ENCODE measurements at places on chromosomes 13 and 19.
A peak's percentile ranks its signal among the peaks of the same experiment; 100 is the strongest.

DNA sequence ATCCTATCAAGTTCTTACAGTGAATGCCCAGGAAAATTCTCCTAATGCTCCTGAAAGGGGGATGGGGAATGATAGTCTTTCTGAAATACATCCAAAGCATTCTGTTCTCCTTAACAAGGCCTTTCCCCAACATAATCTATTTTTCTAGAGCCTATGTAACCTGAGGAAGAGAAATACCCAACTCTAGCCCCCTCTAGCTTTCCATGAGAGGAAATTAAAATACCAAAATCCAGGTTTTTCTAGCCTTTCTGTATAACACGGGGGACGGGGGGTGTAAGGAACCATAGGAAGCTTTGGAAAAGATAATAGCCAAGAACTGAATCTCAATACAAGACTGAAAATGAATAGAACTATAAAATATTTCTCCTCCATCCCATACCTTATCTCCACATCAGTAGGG is 815.9 kb downstream of the SLITRK6 start:
- DNase-seq, result no peak

DNA sequence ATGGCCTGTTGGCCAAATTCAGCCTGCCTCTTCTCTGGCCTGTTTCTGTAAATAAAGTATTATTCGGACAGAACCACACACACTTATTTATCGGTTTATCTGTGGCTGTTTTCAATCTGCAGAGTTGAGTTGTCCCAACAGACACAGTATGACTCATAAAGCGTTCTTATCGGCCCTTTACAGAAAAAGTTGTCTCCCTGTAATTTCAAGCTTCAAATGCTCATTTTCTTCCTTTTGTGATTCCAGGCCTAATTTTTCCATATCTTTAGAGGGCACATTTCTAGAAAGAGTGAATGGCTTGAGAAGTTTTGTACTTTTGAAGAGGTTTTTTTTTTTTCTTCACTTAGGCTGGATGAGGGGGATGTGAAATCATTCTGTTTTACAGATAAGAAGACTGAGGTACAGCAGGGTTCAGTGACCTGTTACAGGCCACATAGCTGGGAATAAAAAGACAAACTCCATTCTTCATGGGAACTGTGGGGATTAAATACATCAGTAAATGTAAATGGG is 440.9 kb downstream of the TSHZ3 start:
- no peak for DNase-seq

GRCh38 chr13:39498471-39499114 is 104.4 kb downstream of the LHFPL6 start:
- DNase-seq, result no peak

- DNase-seq, result no peak
Observed at GRCh38 chr13:102039264-102039663, 362.6 kb downstream of the FGF14 start.

- no peak for DNase-seq
Observed at GRCh38 chr19:10568062-10568825, 535 bp downstream of the CDKN2D start.

GRCh38 chr13:97261254-97262005 is 39.3 kb downstream of the MBNL2 start:
- no peak for DNase-seq

DNA sequence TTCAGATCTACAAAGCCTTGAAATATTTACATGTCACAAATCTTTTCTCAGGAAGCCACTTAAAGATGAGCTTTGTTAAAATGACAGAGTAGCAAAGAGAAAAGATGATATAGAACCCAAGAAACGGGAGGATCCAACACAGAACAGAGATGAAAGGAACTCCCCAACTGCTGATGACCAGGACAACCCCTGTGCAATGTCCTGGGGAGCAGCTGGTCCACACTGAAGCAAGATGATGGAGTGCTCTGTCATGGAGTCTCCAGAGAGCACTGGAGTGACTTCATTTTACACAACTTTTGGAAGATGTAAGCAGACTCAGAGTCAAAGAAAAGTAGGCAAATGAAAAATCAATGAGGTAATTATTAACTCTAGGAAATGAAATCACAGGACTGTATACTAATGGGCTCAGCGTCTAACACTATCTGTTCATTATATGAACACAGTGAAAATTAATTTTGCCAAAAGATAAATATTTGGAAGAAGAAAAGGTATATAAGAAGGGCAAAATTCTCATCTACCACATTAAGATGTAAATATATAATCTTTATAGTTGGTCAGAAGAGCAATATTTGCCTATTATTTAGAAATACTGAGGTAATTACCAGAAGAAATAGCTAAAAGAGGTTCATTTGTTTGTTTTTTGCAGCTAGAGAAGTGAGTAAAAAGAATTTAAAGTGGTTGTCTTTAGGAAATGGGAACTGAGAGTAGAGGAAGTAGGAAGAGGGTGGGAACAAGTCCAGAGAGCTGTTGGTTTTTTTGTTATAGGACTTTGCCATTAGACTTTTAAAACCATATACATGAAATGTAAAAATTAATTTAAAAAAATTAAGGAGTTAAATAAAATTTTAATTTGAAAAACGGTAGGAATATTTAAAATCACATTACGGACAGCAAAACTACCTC is 30.5 kb downstream of the MTRF1 start:
- DNase-seq, result no peak

DNA sequence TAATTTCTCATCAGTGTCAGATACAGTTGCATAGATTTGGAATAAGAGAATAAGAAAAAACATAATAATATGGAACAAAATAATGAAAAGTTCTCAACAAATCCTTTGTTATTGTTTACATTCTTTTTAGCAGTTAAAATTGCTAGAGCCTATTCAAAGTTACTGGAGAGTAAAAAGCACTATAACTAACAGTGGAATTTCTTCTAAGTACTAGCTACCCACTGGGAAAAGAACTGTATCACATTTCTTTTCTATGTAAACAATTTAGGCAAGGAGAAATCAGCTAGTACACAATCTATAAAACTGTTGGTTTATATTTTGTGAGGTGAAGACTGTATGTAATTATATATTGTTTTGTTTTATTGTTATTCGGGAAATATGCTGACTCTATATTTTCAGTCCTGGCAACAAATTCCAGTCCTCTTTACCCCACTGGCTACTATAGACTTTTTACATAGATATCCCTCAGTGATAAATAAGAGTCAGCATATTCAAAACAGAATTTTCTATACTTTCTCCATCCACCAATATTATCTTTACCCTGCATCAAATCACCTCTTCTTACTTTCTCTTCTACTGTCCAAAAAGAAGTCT is 222.0 kb downstream of the PCDH9 start:
- no peak for DNase-seq

DNA sequence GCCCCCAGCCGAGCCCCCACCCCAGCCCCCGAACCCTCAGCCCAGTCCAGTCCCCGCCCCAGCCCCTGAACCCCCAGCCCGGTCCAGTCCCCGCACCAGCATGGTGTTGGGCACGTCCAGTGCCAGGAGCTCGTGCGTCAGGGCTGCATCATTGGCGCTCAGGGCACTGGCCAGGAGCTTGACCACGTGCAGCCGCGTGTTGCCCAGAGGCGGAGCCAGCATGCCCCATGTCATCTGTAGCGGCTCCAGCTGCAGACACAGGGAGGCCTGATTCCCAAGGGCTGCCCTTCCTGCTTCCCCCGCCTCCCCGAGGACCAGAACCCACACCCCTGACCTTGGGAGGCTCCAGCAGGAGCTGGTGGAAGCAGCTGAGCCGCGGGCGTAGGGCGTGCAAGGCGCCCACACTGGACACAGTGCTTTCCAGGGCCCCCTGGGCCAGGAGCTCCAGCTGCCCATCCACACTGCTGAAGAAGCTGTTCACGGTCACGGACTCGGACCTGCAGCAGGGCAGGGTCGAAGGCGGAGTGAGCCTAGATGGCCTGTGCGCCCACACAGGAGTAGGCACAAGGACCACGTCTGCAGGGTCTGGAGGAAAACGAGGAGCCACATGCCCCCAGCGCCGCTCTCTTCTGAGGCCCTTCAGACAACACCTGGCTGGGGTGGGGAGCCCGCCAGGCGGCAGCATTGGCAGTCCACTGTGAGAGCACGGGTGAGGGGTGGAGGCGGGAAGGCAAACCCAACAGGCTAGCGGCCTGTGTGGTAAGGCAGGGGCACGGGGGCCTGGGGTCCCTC is 12.8 kb upstream of the TMEM86B start:
- no peak for DNase-seq

- DNase-seq, result no peak
Observed at GRCh38 chr13:21905486-21905885, 234.6 kb downstream of the FGF9 start.

DNA sequence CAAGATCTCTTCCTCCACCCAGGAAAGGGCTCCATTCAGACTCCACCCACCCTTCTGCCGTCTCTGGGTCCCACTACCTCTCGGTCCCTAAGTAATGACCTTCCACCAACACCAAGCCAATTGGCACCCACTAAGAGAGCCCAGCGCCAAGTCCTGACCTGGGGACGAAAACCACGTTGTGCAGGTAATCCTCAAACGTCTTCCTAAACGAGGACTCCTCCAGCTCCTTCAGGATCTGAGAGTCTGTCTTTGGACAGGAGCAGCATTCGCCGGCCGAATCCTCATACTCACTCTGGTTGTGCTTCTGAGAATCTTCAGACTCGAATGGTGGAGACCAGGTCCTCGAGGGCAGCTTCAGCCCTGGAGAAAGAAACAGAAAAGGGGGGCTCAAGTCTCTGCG is 83.1 kb downstream of the ZNF557 start:
- no peak for DNase-seq

- DNase-seq, result no peak
Observed at GRCh38 chr13:39596685-39597084, 6.3 kb downstream of the LHFPL6 start.

DNA sequence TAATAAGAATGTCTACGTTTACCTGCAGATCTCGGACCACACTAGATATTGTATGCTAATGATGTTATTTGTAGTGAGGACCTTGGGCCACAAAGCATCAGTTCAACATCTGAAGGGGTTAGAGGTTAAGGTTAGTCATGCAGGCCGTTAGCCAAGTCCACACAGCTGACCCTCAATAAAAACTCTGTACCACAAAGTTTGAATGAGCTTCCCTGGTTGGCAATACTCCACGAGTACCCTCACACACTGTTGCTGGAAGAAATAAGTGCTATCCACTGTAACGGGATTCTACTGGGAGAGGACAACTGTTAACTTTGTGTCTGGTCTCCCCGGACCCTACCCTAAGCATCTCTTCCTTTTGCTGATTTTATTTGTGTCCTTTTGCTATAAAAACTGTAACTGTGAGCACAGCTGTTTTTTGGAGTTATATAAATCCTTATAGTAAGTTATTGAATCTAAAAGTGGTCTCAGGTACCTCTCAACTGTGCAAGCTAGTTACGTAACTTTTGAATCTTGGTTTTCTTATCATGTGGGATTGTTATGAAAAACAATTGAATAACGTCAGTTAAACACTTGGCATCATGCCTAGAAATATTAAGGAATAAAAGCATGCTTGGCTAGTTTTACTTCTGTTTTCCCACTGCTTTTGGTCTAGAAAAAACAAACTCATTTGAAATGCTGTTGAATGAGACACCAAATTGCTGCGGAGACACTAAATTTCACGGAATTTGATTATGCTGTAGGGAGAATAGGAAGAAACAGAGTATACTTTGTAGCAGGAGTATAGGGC is 181.5 kb downstream of the DNAJC3 start:
- peak; percentile 50 for DNase-seq

DNA sequence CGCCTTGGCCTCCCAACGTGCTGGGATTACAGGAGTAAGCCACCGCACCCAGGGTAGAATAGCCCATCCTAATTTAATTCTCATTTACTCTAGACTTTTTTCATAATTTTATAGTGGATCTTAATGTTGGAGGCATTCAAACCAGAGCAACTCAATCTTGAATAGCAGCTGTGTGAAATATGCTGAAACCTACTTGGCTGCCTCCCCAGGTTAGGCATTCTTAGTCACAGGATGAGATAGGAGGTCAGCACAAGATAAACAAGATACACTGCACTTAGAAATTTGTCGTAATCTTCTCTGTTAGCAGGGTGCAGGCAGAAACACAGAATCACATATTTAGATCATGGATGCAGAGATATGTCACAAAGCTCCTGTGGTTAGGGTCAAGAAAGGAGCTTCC is 2.7 kb upstream of the ZNF43 start:
- DNase-seq, result no peak

GRCh38 chr13:108961542-108962125 is 332.2 kb downstream of the MYO16 start:
- DNase-seq, result no peak

- DNase-seq, result no peak
Observed at GRCh38 chr19:2199861-2200623, 36.1 kb downstream of the PLEKHJ1 start.

DNA sequence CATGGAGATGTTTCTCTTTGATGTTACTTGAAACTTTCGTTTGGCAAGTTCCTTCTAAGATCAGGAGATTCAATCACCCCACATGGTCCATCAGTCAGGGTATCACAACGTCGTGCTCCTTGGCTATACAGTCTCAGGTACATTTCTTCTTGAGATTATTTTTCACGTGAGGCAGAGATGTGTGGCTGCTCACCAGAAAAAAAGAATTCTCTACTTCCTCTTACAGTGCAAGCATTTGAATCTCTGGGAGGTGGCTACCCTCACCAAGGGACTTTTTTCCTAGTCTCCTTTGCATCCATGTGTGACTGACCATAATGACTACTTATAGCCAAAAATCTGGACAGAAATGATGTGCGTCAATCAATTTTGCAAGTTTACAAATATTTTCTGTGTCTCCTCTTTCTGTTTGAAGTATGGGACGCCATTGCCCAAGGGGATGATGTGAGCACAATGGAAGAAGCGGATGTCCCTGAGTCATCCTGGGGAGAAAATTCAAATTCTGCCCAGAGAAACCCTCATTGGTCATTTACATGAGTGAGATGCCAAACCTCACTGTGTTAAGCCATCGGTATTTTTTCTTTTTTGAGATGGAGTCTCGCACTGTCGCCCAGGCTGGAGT is 8.6 kb upstream of the LAIR2 start:
- DNase-seq, result no peak

GRCh38 chr13:93889430-93889951 is 590.0 kb downstream of the DCT start:
- DNase-seq, result no peak

DNA sequence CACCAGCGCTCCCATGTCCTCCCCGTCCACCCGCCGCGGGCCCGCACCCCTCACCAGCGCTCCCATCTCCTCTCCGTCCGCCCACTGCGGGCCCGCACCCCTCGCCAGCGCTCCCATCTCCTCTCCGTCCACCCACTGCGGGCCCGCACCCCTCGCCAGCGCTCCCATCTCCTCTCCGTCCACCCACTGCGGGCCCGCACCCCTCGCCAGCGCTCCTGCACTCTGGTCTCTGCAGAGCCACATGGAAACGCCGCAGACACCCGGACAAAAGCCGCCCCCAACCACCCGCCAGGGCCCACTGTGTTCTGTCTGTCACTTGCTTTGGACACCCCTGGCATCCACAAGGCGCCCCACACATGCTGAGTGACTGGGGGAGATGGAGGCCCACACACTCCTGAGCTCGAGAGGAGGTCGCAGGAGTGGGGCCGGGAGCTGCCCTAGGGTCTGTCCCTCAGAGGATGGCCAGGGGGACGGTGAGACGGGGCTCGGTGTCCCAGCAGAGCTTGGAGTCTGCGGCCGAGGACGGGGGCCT is 7.4 kb downstream of the CFD start:
- DNase-seq, result no peak

DNA sequence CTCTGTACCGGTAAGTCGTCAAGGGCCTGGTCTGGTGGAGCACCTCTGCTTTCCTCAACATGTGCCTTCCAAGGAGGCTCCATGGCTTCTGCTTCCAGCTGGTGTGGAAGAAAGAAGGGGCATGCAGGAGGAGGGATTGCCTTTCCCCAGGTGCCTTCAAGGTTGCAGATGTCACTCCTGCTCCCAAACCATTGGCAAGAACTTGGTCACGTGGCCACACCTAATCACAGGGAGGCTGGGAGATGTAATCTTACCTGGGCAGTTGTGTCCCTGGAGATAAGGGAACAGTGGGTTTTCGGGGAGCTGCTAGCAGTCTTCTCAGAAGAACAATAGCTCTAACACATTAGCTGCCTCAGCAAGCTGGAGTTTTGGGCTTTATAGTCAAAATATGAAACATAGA is 9.7 kb upstream of the GPR18 start:
- DNase-seq, result no peak
